ENCODE measurements at places on chromosomes 3 and 15.

DNA sequence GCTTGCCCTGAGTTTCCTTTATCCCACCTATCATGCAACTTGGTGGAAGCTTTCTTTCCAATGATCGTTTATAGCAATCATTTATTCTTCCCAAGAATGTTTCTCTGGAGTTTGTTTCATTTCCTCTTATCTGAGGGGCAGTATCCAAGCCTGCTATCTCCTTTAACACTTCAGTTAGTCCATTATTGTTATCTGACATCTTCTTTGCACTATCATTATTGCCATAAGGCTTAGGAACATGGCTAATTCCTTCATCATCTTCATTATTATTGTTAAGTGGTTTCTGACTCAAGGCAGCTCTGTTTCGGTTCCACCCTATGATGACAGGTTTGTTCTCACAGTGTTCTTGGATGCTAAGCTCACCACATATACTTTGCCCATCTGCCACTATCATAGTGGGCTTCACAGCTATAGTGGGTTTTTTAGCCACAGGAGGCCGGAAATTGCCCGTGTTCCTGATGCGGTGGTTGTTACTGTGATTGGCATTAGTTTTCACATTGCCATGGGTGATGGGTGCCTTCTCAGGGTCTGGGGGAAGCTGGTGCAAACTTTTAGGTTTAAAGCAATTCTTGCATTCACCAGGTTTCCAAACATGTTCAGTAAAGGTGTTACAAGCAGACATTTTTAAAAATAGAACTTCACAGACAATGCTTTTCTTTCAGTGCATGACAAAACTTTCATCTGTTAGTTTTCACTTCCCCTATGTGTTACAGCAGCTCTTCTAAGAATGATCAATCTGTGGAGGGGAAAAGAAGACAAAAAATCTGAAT, 110.6 kb upstream of the TSPAN3 start:
- no peak overlapping the region for H3K27ac ChIP-seq
- no peak for DNase-seq
- H3K4me3 ChIP-seq: no peak overlapping the region
- H3K36me3 ChIP-seq: peaks cover 6% of the 10 kb centered on the region
- no peaks in the 10 kb centered on the region for H3K4me1 ChIP-seq

DNA sequence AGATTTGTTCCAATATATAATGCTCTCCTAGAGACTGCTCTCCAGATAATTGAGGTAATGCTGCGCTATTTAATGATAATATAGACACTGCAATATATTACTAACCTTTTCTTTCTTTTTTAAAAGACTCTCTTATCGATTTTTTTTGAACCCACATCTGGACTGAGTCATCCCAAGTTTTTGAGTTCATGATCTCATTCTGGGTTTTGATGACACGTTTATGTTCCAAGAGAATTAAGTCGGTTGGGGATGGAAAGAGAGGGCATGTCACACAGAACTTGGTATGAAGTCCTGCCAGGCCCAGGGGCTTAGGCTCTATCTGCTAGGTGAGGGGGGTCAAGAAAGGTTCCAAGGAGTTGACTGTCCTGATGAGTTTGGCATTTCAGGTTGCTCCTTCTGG, 431.1 kb downstream of the MFSD1 start:
- no peaks in the 10 kb centered on the region for H3K4me1 ChIP-seq
- no peak overlapping the region for H3K27ac ChIP-seq
- H3K27me3 ChIP-seq: no peaks in the 10 kb centered on the region
- DNase-seq: no peak
- no peak overlapping the region for H3K4me3 ChIP-seq

DNA sequence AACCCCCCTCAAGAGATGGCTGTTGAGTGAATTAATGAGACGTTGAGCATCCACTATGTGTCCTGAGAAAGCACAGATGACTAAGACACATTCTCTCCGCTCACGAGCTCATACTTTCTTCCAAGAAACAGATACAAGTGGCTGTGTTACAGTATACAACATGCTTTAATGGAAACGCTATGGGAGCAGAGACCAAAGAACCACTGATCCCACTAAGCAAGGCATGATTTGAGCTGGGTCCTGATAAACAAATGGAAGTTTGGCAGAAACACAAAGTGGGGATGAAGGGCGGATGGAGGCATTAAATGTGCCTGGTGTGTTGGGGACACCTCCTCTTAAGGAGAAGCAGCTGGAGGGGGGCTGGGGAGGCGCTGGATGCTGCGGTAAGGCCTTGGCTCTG, 129.4 kb downstream of the UACA start:
- DNase-seq: no peak
- no peaks in the 10 kb centered on the region for H3K36me3 ChIP-seq
- peaks cover 1% of the 10 kb centered on the region for H3K27me3 ChIP-seq
- peaks cover 3% of the 10 kb centered on the region for H3K4me1 ChIP-seq
- H3K4me3 ChIP-seq: no peak overlapping the region

GRCh38 chr3:81300324-81300927, 461.0 kb downstream of the GBE1 start:
- no peaks in the 10 kb centered on the region for H3K27me3 ChIP-seq
- no peak overlapping the region for H3K4me3 ChIP-seq
- no peaks in the 10 kb centered on the region for H3K36me3 ChIP-seq
- H3K27ac ChIP-seq: no peak overlapping the region

GRCh38 chr3:38281895-38282686, at the start of gene SLC22A14:
SLC22A14 (plus strand) TSS chr3:38282294; CDS start chr3:38306027, 23,733 bp downstream.
- no peak within 1 kb of the TSS for H3K4me3 ChIP-seq
- H3K27me3 ChIP-seq: peaks cover 1% of the 10 kb centered on the region
- H3K27ac ChIP-seq: no peak within 1 kb of the TSS
- peaks cover 4% of the 10 kb centered on the region for H3K36me3 ChIP-seq
- H3K4me1 ChIP-seq: peaks cover 1% of the 10 kb centered on the region

DNA sequence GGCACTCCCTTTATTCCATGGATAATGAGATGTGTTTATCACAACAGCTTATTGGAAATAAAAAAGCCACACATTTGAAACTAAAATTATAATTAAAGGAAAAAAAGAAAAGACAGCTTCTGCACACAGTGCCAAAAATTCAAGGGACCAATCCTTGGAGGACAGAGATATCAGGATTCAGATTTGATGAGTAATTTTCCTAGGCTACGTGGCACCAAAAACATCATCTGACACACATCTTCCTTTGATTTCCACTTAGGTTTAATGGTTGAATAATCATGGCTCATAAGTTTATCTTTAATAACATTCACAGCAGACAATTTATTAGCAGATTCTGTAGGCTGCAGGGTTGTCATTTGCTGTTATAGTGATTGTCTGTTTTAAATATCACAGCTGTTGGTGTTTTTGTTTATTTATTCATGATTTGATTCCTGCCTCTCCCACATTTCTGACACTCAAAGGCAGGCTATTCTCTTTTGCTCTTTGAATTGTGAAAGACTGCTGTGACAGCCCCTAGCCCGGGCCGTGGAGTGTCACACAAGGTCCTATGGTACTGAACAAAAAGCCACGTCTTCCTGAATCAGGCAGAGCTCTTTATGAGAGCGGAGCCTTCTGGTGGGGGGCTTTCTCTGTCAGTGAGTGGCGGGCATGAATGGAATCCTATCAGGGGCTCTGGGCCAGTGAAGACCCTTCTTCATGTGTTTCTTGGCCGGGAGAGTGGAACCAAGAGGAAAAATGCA, 708.5 kb downstream of the SQOR start:
- H3K4me3 ChIP-seq: no peak overlapping the region
- H3K4me1 ChIP-seq: no peaks in the 10 kb centered on the region
- H3K27me3 ChIP-seq: no peaks in the 10 kb centered on the region
- no peak overlapping the region for H3K27ac ChIP-seq
- no peaks in the 10 kb centered on the region for H3K36me3 ChIP-seq

DNA sequence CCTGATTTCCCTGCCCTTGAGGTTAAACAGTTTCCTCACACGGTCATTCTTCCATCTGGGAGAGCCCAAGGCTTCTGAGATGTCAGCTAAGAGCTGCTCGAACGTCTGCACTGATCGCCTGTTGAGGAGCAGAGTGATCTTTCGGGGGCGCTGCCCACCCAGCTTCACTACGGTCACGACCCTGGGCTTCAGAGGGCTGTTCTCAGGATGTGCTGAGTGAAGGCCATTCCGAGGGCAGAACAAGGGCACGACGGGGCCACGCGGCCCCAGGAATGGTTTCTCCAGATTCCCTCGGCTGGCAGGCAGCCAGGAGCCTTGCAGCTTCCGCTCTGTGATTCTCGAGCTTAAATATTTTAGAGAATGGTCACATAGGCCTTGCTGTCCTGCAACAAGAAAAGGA, 25.7 kb downstream of the DCLK3 start:
- no peak overlapping the region for H3K4me3 ChIP-seq
- no peak overlapping the region for H3K27ac ChIP-seq
- H3K27me3 ChIP-seq: no peaks in the 10 kb centered on the region
- no peaks in the 10 kb centered on the region for H3K4me1 ChIP-seq
- H3K36me3 ChIP-seq: peaks cover 7% of the 10 kb centered on the region
- DNase-seq: no peak

DNA sequence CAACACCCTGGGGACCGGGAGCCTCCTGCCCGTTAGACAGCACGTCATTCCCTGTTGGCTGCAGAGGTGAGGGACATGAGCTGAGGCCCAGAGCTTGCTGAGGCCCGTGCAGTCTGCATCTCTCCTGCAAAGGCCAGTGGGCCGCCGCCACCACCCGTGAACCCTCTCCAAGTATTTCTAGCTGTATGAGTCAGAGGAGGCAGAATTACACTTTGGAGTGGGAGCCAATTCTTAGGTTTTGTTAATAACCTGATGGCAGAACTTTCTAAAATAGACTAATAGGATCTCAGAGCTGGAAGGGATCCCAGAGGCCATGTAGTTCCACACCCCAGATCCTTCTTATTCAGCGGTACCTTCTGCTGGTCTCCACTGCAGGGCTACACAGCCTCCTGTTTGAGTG, 335.2 kb upstream of the CTDSPL start:
- DNase-seq: no peak
- peaks cover 7% of the 10 kb centered on the region for H3K27me3 ChIP-seq
- peaks cover 11% of the 10 kb centered on the region for H3K36me3 ChIP-seq

DNA sequence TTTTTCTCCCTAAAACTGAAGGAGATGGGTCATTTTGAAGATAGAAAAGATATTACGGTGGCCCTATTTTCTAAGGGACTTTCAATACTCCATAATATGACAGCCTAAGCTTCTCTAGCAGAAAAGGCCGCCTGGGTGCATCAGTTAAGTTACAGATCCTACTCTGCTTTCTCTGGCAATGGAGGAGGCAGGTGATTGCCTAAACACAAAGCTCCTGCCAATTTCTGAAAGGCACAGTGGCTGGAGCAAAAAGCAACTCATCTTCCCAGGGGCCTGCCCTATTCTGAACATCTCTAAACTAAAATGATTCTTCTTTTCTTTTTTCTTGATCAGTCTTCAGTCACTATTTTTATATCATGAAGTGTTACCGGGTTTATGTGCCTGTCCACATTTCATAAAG, 276.7 kb downstream of the CNTN4 start:
- no peaks in the 10 kb centered on the region for H3K4me1 ChIP-seq
- H3K4me3 ChIP-seq: no peak overlapping the region
- no peaks in the 10 kb centered on the region for H3K27me3 ChIP-seq
- no peaks in the 10 kb centered on the region for H3K36me3 ChIP-seq
- no peak for DNase-seq
- H3K27ac ChIP-seq: no peak overlapping the region

DNA sequence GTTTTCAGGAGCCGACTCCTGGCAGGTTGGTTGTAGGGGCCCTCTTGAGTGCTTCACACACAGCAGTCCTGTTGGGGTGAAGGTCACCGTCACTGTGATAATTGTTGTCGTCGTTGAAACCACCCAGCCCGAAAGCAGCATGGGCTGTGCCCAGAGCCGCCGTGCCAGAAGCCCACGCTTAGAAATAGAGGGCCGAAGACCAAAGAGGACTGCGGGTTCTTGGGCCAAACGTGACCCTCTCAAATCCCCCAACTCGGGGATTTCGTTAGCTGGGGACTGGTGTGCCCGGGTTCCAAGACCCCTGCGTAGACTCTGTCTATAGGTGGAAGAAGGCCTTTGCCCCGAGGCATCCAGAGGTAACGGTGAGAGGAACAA, 7.5 kb upstream of the ADAMTS17 start:
- H3K27ac ChIP-seq: no peak overlapping the region
- H3K4me3 ChIP-seq: no peak overlapping the region
- H3K4me1 ChIP-seq: peaks cover 3% of the 10 kb centered on the region
- H3K36me3 ChIP-seq: no peaks in the 10 kb centered on the region
- H3K27me3 ChIP-seq: peaks cover 2% of the 10 kb centered on the region

GRCh38 chr15:31151301-31152233, 50.0 kb upstream of the TRPM1 start:
- H3K4me1 ChIP-seq: peaks cover 30% of the 10 kb centered on the region
- H3K36me3 ChIP-seq: no peaks in the 10 kb centered on the region
- DNase-seq: no peak
- no peak overlapping the region for H3K27ac ChIP-seq
- H3K27me3 ChIP-seq: peaks cover 6% of the 10 kb centered on the region

DNA sequence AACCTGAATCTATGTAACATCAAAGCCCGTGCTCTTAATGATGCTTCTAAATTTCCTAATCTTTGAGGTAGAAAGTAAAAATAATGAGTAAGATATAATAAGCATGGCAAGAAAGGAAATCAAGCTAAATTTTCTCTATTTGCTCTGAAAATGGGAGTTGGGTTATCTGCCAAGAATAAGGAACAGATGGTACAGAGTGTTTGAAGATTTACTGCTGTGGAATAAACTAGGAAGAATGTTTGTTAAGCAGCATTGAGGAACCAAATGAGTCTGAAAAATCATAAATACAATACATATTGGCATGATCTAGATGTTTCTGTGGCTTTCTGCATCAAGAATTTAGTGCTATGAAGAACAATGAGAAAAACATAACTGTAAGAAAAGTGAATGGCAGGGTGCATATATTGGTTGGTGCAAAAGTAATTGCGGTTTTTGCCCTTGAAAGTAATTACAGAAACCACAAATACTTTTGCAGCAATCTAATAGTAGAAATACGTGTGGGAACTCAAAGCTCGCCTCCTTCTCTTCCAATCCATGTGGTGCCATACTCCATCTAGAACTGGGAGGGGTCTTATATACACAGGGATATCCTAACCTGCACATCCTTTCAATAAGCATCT, 87.6 kb downstream of the SUCNR1 start:
- no peak overlapping the region for H3K4me3 ChIP-seq
- H3K27ac ChIP-seq: no peak overlapping the region
- H3K36me3 ChIP-seq: no peaks in the 10 kb centered on the region
- peaks cover 6% of the 10 kb centered on the region for H3K4me1 ChIP-seq
- DNase-seq: no peak
